ENCODE measurements at places on chromosomes 7 and 10. TPM values are rescaled to one million over a fixed set of nuclear protein-coding genes. Genes with fewer than 3 reads are reported as not detected.

IFIT1 gene
- total RNA-seq: 4.7 TPM

GATAD1 gene
- total RNA-seq: 18.3 TPM

AASS gene
- total RNA-seq: 0.06 TPM

GPR85 gene
- total RNA-seq: not detected

NOLC1 gene
- 186 TPM for total RNA-seq

SLC26A5 gene
- not detected for total RNA-seq

CTAGE8 gene
- not detected for total RNA-seq

DEPP1 gene
- total RNA-seq: 2.0 TPM

CALML3 gene
- total RNA-seq: not detected

RNF133 gene
- not detected for total RNA-seq

NRP1 gene
- 95.2 TPM for total RNA-seq

CLDN3 gene
- total RNA-seq: 3.6 TPM

PAPSS2 gene
- 17.1 TPM for total RNA-seq

PHYHIPL gene
- total RNA-seq: 0.16 TPM

PLEKHS1 gene
- 0.07 TPM for total RNA-seq

LRMDA gene
- total RNA-seq: 4.4 TPM

RPEL1 gene
- not detected for total RNA-seq

PPP1R3A gene
- not detected for total RNA-seq

PRDX3 gene
- 300 TPM for total RNA-seq

CYP17A1 gene
- total RNA-seq: not detected

FAM25C gene
- total RNA-seq: 0.98 TPM

Data from A549 treated with Hydrocortisone at 1 μM for 4 hours (cell line).